ENCODE measurements at places on chromosomes 6 and 20. TPM values are rescaled to one million over a fixed set of nuclear protein-coding genes. Genes with fewer than 3 reads are reported as not detected.

Gene HEY2
- polyA plus RNA-seq, result 2.2 TPM

DNA sequence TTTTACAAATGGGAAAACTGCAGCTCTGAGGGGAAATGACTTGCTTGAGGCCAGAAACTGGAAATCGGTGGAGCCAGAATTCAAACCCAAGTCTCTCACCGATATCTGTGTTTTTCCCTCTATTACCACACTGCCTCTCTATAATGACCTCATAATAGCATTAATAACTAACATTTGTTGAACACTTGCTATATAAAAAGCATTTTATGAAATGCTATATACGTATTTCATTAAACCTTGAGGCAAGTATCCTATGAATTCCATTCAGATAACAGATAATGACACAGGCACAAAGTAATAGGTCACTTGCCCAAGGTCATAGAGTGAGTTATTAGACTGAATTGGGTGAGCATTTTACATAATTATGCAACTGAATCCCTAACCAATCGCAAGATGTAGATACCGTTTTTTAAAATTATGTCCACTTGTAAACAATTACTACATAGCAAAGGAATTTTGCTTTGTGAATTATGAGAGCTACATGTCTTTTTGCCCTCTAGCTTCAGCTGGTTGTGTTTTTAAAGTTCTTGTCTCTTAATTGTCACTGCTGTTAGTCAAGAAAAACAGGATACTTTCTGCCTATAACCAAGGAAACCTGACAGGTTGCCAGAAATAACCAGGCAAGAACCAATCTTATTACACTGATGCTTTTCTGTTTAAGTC lies 4.7 kb downstream of the DSN1 start:
- no peak for DNase-seq

DNA sequence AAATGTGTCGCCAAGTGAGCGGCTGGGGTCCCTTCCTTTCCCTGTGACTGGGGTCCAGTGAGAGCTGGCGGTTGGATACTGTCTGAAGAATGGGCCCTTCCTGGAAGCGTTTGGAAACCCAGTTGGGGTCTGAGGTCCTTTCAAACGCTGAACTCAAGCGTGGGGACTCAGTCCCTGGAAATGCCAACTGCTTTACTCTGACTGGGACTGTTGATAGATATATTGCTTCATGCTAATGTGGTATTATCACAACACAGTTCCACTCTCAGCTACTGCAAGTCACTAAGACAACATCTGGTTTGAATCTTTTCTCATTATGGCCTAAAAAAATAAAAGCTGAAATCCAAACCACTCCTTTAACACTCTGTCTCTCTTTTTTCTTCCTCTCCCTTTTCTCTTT lies 23.7 kb upstream of the PSMF1 start:
- DNase-seq, result peak; percentile 13

DNA sequence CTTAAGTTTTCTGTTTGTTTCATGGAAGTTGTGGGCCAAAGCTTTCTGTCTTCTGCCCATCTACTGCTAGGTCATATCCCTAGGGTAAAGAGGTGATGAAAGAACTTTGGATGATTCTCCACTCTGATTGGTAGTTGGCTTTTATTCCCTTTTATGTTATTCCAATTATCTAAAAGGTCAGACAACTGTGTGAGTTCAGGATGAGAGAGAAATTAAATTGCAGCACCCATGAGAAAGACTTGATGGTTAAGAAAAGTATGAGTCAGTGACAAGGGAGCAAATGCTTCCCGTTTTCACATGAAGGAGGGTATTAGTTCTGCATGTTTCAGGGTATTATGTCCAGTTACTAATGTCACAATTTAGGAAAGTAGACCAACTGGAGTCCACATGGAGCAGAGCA lies 136.3 kb downstream of the CD109 start:
- no peak for DNase-seq

DNA sequence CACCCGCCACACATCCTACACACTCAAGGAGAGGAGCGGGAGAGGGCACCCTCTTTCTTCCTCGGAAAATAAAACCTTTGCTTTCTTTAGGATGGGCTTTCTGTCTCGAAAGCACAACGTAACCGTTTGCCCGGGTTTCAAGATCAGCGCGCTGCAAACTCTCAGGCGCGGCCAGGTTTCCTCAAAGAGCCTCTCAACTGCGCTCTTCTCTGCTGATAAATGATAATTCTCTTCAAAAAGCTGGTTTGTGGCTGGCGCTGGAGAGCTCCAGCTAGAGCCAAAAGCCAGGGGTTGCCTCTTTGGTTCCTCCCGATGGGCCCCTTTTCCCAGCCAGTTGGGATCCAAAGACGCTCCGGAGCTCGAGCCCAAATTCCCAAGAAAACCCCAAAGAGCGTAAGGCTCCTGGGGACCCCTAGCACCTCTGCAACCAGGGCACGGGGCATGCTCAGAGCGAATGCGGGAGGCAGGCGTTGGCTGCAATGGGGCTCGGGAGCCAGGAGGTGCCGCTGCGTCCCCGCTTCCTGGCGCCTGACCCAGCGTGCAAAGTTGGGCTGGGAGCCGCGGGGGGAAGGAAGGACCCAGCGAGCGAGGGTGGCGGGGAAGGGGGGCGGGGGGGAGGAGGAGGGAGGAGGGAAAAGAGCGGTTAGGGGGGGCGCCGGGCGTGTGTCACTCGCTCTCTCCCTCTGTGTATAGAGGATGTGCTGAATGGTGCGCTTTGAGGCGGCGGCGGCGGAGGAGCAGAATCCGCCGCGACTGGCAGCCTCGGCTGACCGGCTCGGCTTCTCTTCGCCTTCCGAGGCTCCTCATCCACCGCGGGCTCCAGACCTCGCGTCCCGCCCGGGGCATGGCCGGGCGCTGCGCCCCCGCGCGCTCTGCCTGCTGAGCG lies at the start of gene PLCB1:
PLCB1 (plus strand) TSS at position 669 of the 886 bp plus-strand sequence. CDS start 386 bp downstream, outside the sequence.
- peak; percentile 80 for DNase-seq

DNA sequence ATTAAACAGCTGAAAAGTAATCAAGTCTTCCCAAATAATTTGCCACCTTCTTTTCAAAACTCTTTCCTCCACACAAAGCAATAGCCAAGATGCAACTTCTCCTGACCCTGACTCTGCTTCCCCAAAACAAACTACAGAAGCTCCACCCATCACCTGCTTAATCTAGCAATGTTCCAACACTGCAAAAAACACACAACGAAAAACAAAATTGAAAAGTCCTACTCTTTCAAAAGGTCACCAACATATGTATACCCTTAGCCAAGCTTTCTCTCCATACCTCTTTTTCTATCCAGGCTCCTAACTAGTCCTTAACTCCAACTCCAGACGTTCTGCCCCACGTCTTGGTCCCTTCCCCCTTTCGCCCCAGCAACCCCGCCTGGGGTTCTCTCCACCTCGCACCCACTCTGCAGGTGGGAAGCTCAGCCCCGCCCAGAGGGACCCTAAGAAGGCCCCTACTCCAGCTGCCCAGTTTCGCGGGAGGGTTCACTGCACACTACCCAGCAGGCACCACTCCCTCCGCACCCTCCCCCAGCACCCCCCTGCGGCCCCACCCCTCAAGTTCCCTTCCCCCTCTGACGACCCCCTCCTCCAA lies 717 bp downstream of the CSNK2A1 start:
- no peak for DNase-seq

DNA sequence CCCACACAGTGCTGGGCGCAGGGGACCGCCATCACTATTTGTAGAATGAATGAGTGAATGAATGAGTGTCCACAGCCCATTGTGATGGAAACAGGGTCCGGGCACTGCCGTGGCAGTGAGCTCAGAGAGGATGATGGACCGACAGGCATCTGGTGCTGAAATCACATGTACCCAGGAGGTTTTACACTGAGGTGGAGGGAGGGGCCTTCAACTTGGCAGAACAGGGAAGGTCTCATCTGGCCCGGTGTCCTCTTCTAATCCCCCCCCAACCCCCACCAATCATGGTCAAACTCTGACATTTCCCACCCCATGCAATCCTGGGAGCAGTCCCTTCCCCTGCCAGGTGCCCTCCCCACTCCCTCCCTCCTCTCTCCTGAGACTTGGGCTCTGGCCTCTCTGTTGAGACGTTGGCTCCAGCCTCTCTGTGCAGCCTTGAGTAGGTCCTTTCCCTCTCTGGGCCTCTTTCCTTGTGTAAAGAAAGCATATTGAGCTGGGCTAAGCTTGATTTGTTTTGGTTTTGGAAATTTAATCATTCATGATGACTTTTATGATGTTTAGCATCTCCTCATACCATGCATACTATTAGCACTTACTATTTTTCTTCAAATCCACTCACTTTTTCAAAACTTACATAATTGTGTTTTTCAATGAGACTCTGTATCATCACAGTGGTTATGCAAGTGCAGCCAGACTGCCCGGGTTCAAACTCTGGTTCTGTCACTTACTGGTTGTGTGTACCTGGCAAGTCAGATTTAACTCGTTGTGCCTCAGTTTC lies 10.8 kb downstream of the KIAA1755 start:
- DNase-seq, result no peak

- DNase-seq, result no peak
Observed at GRCh38 chr20:32749914-32750637, 6.8 kb upstream of the COMMD7 start.

DNA sequence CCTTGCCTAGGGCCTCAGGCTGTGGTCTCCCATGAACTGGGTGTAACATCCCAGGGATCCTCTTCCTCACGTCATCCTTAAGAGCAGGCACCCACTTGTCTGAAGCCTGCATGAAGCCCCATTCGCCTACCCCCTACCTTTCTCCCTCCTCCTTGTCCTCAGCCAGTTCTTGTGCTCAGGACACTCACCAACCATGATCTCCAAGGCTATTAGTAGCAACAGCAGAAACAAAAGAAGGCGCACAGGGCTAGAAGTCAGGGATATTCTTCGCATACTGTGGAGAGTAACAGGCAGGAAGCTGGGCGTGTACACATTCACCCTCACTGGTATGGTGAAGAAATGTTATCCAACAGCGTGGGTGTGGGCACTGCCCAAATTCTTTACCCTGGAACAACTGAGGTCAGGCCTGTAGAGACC lies 7.3 kb downstream of the RAET1E start:
- no peak for DNase-seq

Gene DNAH8
- polyA plus RNA-seq, result 0.03 TPM

DNA sequence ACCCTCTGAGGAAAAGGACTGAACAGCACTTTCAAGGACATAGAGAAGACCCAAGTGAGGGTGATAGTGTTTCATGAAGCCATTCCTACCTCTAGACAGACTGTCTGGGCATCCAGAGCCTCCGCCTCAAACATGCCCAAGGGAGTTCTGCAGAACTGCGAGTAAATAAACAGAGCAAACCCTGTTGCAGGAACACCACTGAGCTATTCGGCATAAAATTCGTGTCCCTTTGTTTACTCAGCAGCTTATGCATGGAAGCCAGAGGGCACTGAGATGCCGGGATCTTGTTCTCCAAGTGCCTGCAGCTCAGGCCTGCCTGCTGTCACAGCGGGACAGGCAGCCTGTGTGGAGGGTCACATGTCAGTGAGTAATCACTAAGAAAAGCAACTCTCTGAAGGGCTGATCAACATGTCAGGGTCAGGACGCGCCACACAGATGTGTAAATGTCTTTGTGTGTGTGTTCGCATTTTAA lies 164.9 kb upstream of the HEY2 start:
- no peak for DNase-seq

- DNase-seq, result no peak
Observed at GRCh38 chr6:42347456-42347855, 104.3 kb downstream of the TRERF1 start.

GRCh38 chr6:120826253-120826652 lies 508.0 kb downstream of the TBC1D32 start:
- DNase-seq, result no peak

- no peak for DNase-seq
Observed at GRCh38 chr6:139659711-139660110, 285.3 kb upstream of the CITED2 start.

DNA sequence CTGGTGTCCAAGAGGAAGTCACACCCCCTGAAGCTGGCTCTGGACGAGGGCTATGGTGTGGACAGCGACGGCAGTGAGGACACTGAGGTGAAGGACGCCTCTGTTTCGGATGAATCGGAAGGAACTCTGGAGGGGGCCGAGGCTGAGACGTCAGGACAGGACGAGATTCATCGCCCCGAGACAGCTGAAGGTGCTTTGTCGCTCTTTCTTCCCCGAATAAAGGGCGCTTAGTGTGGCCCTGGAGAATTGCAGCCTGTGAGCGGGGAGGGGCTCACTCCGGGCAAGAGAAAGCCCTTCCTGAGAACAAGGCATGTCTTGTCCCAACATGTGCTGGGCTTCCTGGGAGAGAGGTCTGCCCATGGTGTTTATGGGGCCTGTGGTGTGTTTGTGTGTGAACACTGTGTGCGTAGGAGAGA lies 41.4 kb downstream of the MYT1 start:
- no peak for DNase-seq
